Activated T-helper 2 cell treated with anti-CD3 and anti-CD28 coated beads, Interferon-gamma antibody, Interleukin-2, Interleukin-4, amounts not matched to agents 10 μg/mL and 5 μg/mL and 100 μg/mL, durations not matched to agents 14 hours and 24 hours and 36 hours (primary cell): ENCODE measurements at places on chromosomes 11 and 22. TPM values are rescaled to one million over a fixed set of nuclear protein-coding genes. Genes with fewer than 3 reads are reported as not detected.

DDX25 gene
- total RNA-seq, result not detected in 2 replicates

GRCh38 chr11:30705913-30706675, 119.9 kb upstream of the MPPED2 start:
- H3K27me3 ChIP-seq, result no peaks in the 10 kb centered on the region
- H3K4me3 ChIP-seq, result no peak overlapping the region
- no peak for DNase-seq
- H3K4me1 ChIP-seq, result no peaks in the 10 kb centered on the region
- H3K36me3 ChIP-seq, result no peaks in the 10 kb centered on the region

DNA sequence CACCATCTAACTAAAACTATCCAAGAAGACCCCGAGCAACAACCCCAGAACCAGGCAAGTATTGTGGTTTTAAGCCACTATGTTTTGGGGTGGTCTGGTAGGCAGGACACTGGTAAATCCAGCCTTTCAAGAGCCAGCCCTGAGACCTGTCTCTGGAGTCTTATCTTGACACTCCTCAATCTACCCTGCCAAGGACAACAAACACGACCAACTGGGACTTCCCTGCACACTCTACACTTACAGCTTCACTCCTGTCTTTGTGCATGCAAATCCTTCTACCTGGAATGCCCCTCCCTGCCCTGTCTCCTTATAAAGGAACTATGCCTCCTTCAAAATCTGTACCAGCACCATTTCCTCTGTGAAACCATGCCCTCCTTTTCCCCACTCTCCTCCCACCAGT, 107.3 kb downstream of the RPL27A start:
- no peak overlapping the region for H3K4me3 ChIP-seq
- H3K27ac ChIP-seq, result no peak overlapping the region
- H3K4me1 ChIP-seq, result peaks cover 1% of the 10 kb centered on the region
- H3K27me3 ChIP-seq, result peaks cover 4% of the 10 kb centered on the region

DNA sequence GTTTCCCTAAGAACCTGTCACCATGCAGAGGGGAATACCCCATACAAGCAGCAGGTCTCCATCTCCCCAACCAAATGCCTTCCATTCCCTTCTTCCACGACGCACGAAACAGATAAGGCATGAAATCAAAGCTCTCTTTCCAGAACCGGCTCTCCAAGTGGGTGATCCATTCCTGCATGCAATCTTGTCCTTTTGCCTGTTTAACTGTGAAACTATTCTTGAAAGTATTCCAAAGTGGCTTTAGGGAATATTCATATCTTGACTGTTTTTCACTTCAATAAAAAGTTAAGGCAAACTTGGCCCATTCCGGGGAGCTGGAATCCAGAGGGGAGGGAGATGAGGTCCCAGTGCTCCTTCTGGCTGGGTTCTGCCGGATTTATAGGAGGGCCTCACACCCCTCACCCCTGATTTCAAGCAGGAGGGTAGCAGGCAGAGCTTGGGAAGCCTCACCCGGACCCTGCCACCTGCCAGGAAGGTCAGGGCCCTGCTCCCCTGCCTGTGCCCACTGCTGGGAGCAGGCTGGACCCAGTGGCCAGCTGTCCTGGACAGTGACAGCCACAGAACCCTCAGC, 60.9 kb downstream of the SCGB1A1 start:
- H3K36me3 ChIP-seq, result no peaks in the 10 kb centered on the region
- H3K27me3 ChIP-seq, result no peaks in the 10 kb centered on the region
- H3K27ac ChIP-seq, result no peak overlapping the region

DNA sequence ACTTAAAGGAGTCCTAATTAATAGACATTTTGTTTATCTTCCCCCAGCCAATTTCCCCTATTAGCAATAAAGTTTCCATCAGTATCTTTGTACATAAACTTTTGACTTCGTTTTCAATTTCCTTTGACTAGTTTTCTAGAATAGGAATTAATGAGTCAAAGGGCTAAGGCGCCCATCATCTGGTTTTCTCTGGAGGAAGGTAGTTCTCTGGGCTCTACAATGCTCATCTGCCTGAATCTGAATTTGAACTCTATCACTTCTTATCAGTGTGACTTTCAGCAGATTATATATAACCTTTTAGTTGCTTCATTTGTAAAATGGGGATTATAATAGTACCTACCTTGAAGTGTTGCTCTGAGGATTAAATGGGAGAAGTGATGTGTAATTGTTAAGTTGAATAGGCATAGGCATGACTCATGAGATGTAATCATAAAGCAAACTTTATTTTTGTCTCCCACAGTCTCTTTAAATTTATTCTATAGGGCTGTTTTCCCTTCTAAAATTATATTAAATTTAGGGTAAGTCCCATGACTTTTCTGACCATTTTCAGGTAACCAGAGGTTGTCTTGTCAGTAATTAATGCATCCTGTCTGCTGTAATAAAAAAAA, 5.8 kb upstream of the TUB start:
- no peak overlapping the region for H3K4me3 ChIP-seq
- DNase-seq, result no peak
- H3K4me1 ChIP-seq, result peaks cover 4% of the 10 kb centered on the region
- peaks cover 27% of the 10 kb centered on the region for H3K27me3 ChIP-seq
- H3K36me3 ChIP-seq, result no peaks in the 10 kb centered on the region

DNA sequence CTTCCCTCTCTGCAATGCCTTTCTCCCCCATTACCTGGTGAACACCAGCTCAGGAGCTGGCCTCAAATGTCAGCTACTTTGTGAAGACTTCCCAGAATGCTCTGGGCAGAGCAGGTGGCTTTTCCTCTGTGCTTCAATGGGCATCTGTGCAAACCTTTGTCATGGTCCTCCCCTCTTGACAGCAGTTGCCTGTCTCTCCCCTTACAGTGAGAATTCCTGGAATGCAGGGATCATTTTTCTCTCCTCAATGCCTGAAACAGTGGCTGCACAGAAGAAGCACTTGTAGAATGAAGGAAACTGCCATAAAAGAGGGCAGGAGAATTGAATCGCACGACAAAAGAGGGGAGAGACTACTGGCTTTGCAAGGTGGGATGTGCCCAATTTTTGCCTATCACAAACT, 92.8 kb upstream of the NARS2 start:
- no peaks in the 10 kb centered on the region for H3K4me1 ChIP-seq
- H3K4me3 ChIP-seq, result no peak overlapping the region
- DNase-seq, result no peak
- H3K27ac ChIP-seq, result no peak overlapping the region
- peaks cover 6% of the 10 kb centered on the region for H3K27me3 ChIP-seq

BLID gene
- total RNA-seq, result not detected in 2 replicates

- no peak overlapping the region for H3K27ac ChIP-seq
- no peak overlapping the region for H3K4me3 ChIP-seq
- no peaks in the 10 kb centered on the region for H3K36me3 ChIP-seq
- peaks cover 4% of the 10 kb centered on the region for H3K27me3 ChIP-seq
Observed at GRCh38 chr11:46302866-46303265, 25.4 kb downstream of the CREB3L1 start.

- H3K4me1 ChIP-seq, result no peaks in the 10 kb centered on the region
- H3K27me3 ChIP-seq, result no peaks in the 10 kb centered on the region
- H3K27ac ChIP-seq, result no peak overlapping the region
- H3K36me3 ChIP-seq, result no peaks in the 10 kb centered on the region
Observed at GRCh38 chr11:3128356-3129180, 36.5 kb downstream of the OSBPL5 start.

- no peak overlapping the region for H3K4me3 ChIP-seq
- no peak for DNase-seq
- no peaks in the 10 kb centered on the region for H3K4me1 ChIP-seq
- H3K27me3 ChIP-seq, result no peaks in the 10 kb centered on the region
- H3K36me3 ChIP-seq, result no peaks in the 10 kb centered on the region
Observed at GRCh38 chr22:43830931-43831560, 18.9 kb upstream of the EFCAB6 start.

GRCh38 chr11:96167203-96167758, 175.7 kb downstream of the MAML2 start:
- H3K4me1 ChIP-seq, result peaks cover 41% of the 10 kb centered on the region
- H3K27me3 ChIP-seq, result no peaks in the 10 kb centered on the region
- peak overlapping the region; percentile 12 for H3K27ac ChIP-seq
- no peak overlapping the region for H3K4me3 ChIP-seq
- peaks cover 17% of the 10 kb centered on the region for H3K36me3 ChIP-seq

SPECC1L gene
- total RNA-seq, result 35.9 and 40.9 TPM in 2 replicates

GRCh38 chr11:30992513-30992849, 377.1 kb downstream of the DCDC1 start:
- H3K27me3 ChIP-seq, result no peaks in the 10 kb centered on the region
- H3K4me3 ChIP-seq, result no peak overlapping the region
- H3K4me1 ChIP-seq, result peaks cover 2% of the 10 kb centered on the region
- H3K27ac ChIP-seq, result no peak overlapping the region
- no peak for DNase-seq

- no peaks in the 10 kb centered on the region for H3K27me3 ChIP-seq
- H3K4me3 ChIP-seq, result no peak overlapping the region
- no peak overlapping the region for H3K27ac ChIP-seq
- peaks cover 5% of the 10 kb centered on the region for H3K36me3 ChIP-seq
Observed at GRCh38 chr11:35717043-35717442, 54.5 kb downstream of the TRIM44 start.

SCGB1D2 gene
- not detected in 2 replicates for total RNA-seq

- H3K4me1 ChIP-seq, result peaks cover 32% of the 10 kb centered on the region
- peaks cover 50% of the 10 kb centered on the region for H3K36me3 ChIP-seq
Observed at GRCh38 chr11:86034710-86035109, 34.2 kb downstream of the PICALM start.

DNA sequence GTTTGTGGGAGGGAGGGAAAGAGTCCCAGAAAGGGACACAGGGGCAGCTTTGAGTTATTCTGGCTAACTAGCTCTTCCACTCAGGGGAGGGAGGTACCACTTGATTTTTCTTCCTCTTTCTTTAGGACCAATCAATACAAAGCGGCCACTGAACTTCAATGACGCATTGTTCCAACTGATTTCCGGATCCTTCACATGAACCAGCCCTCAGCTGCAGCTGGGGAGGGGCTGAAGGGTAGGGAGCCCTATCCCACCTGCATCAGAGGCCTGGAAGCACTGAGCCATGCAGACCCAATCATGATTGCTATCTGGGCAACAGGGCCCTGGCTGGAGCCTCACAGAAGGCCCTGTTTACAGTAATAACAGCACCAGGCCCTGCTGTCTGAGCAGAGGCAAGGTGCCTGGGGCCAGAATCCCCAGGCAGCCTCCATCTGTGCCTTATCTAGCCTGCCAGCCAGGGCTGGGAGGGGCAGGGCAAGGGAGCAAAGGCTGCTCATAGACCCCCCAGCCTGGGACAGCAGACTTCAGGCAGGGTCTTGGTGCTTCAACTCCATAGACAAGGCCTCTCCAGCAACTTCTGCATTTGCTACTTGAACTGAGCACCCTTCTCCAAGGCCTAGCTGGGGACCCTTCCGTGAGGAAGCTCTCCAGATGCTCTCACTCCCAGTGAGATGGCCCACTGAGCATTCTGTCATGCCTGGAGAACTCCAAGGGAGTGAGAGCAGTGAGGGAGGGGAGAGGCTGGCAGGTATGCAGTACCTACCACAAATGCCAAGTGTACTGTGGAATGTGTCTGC, 22.5 kb downstream of the CLPB start:
- peaks cover 18% of the 10 kb centered on the region for H3K4me1 ChIP-seq
- DNase-seq, result no peak
- H3K27ac ChIP-seq, result peak overlapping the region; percentile 71
- no peaks in the 10 kb centered on the region for H3K36me3 ChIP-seq

DNA sequence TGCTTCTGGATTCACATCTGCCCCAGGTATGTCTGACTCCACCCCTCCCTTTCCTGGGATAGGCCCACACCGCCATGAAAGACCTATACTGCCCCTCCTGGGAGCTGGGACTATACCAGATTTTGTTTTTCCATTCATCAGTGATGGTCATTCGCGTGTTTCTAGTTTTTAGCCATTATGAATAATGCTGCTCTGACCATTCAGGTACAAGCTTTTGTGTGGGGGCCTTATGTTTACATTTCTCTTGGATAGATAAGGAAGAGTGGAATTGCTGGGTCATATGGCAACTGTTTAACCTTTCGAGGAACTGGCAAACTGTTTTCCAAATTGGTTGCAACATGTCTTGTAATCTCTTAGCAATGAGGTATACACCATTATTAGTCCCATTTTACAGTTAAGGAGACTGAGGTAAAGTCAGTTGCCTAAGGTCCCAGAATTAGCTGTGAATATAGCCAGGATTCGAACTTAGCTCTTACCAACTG, 1.2 kb upstream of the TBC1D10A start:
- H3K27ac ChIP-seq, result peak overlapping the region; percentile 58
- peak overlapping the region; percentile 72 for H3K4me3 ChIP-seq
- peaks cover 54% of the 10 kb centered on the region for H3K4me1 ChIP-seq
- H3K27me3 ChIP-seq, result no peaks in the 10 kb centered on the region

- H3K27me3 ChIP-seq, result no peaks in the 10 kb centered on the region
- no peak overlapping the region for H3K27ac ChIP-seq
- no peak for DNase-seq
- H3K4me1 ChIP-seq, result peaks cover 7% of the 10 kb centered on the region
- H3K36me3 ChIP-seq, result peaks cover 61% of the 10 kb centered on the region
Observed at GRCh38 chr22:27885977-27886842, 32.8 kb downstream of the PITPNB start.

OR2D3 gene
- total RNA-seq, result not detected in 2 replicates

- no peak overlapping the region for H3K4me3 ChIP-seq
- no peak overlapping the region for H3K27ac ChIP-seq
- no peaks in the 10 kb centered on the region for H3K27me3 ChIP-seq
- DNase-seq, result no peak
- peaks cover 16% of the 10 kb centered on the region for H3K4me1 ChIP-seq
Observed at GRCh38 chr22:21622011-21622918, 7.6 kb downstream of the YDJC start.

SLC5A12 gene
- not detected in 2 replicates for total RNA-seq

- no peaks in the 10 kb centered on the region for H3K36me3 ChIP-seq
- no peaks in the 10 kb centered on the region for H3K4me1 ChIP-seq
- H3K4me3 ChIP-seq, result no peak overlapping the region
Observed at GRCh38 chr11:120971825-120972224, 52.1 kb upstream of the TBCEL start.

RAB38 gene
- total RNA-seq, result 2.0 and 2.3 TPM in 2 replicates

- H3K4me1 ChIP-seq, result peaks cover 44% of the 10 kb centered on the region
- no peak for DNase-seq
- peaks cover 3% of the 10 kb centered on the region for H3K36me3 ChIP-seq
- no peaks in the 10 kb centered on the region for H3K27me3 ChIP-seq
Observed at GRCh38 chr11:63552921-63553320, 10.3 kb downstream of the PLAAT2 start.

ENTHD1 gene
- total RNA-seq, result 0.11 TPM in 2 replicates

ALG8 gene
- 58.6 and 70.1 TPM in 2 replicates for total RNA-seq

GRCh38 chr11:132278801-132279574, 908.6 kb downstream of the NTM start:
- no peak overlapping the region for H3K4me3 ChIP-seq
- no peaks in the 10 kb centered on the region for H3K27me3 ChIP-seq
- H3K27ac ChIP-seq, result no peak overlapping the region
- H3K36me3 ChIP-seq, result no peaks in the 10 kb centered on the region

GRCh38 chr22:48299801-48300200, 1527.9 kb downstream of the BRD1 start:
- H3K27me3 ChIP-seq, result no peaks in the 10 kb centered on the region
- no peaks in the 10 kb centered on the region for H3K36me3 ChIP-seq
- DNase-seq, result no peak
- no peak overlapping the region for H3K4me3 ChIP-seq

- peaks cover 18% of the 10 kb centered on the region for H3K4me1 ChIP-seq
- H3K36me3 ChIP-seq, result no peaks in the 10 kb centered on the region
- H3K4me3 ChIP-seq, result peak overlapping the region; percentile 93
Observed at GRCh38 chr11:64252003-64252872, 908 bp downstream of the PLCB3 start.

GRCh38 chr11:78217650-78218541, 29.2 kb downstream of the USP35 start:
- H3K27ac ChIP-seq, result no peak overlapping the region
- DNase-seq, result no peak
- H3K36me3 ChIP-seq, result peaks cover 67% of the 10 kb centered on the region
- H3K4me3 ChIP-seq, result no peak overlapping the region
- H3K27me3 ChIP-seq, result no peaks in the 10 kb centered on the region

NEFH gene
- total RNA-seq, result 7.0 and 7.5 TPM in 2 replicates

GRCh38 chr11:76228875-76229149, 22.5 kb upstream of the WNT11 start:
- peaks cover 35% of the 10 kb centered on the region for H3K4me1 ChIP-seq
- H3K27ac ChIP-seq, result no peak overlapping the region
- peaks cover 15% of the 10 kb centered on the region for H3K27me3 ChIP-seq
- no peak overlapping the region for H3K4me3 ChIP-seq
- H3K36me3 ChIP-seq, result no peaks in the 10 kb centered on the region

DCHS1 gene
- total RNA-seq, result 0.51 and 0.57 TPM in 2 replicates

FIBIN gene
- not detected in 2 replicates for total RNA-seq
